ENCODE measurements at places on chromosomes 16 and 17. TPM values are rescaled to one million over a fixed set of nuclear protein-coding genes. Genes with fewer than 3 reads are reported as not detected.

GRCh38 chr16:66278604-66279262, 87.8 kb upstream of the CDH5 start:
- H3K4me1 ChIP-seq, result no peaks in the 10 kb centered on the region
- H3K4me3 ChIP-seq, result no peak overlapping the region
- DNase-seq, result no peak
- H3K27ac ChIP-seq, result no peak overlapping the region
- H3K27me3 ChIP-seq, result no peaks in the 10 kb centered on the region

DNA sequence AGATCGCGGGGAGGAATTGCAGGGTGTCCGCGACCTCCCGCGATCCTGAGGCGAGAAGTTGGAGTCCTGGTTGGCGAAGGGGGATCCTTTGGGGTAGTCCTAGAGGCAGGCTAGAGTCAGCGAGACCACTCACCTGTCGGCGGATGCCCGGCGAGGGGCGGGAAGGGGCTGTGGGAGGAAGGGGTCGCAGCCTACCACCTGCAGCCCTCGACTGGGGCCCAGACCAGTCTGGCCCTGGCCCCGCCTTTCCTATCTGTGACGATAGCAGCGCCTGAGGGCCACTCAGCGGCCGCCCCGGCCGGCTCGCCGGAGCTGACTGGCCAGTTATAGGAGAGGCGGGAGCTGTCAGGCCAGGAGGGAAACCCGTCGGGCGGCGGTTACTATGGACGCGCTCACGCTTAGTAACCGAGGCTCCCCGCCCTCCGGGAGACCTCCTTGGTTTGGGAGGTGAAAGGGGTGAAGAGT, at the start of gene TEKT3:
TSS of gene TEKT3 (minus strand) at position 213 of the 465 bp plus-strand sequence. CDS start 10,012 bp downstream, outside the sequence.
- H3K27me3 ChIP-seq, result peaks cover 1% of the 10 kb centered on the region
- no peaks in the 10 kb centered on the region for H3K36me3 ChIP-seq
- peak within 1 kb of the TSS; percentile 73 for H3K4me3 ChIP-seq
- DNase-seq, result peak; percentile 88

- H3K27ac ChIP-seq, result no peak overlapping the region
- no peak overlapping the region for H3K4me3 ChIP-seq
- no peaks in the 10 kb centered on the region for H3K27me3 ChIP-seq
- no peak for DNase-seq
- H3K4me1 ChIP-seq, result no peaks in the 10 kb centered on the region
Measured at GRCh38 chr16:65697065-65697464, 575.2 kb upstream of the CDH11 start.

DNA sequence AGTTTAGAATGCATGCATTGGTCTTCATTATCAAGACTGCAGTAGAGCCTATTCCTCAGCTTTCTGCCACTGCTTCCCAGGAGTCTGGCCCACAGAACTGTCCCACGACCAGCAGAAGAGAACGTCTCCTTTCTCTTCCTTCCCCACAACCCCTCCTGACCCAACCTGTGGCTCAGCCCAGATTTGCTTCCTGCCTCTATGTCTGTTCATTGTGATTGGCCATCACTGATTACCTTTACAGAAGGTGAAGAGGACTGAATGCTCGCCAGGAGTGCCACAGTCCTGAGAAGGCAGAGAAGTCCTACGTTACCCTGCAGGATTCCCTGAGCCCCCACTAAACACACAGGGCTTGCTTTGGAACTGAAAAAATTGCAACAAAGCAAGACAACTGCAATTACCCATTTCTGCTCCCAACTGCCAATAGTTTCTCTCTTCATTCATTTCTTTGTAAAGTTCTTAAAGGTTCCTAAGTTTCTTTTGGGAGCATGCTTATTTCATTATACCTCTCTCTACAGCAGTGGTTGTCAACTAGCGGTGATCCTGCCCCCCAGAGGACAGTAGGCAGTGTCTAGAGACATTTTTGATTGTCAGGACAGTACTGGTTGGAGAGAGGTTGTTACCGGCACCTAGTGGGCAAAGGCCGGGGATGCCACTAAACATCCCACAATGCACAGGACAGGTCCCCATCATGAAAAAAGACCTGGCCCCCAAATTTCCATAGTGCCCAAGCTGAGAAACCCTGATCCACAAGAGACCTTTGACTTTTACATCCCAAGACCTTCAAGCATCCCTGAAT, 4.5 kb upstream of the NAT9 start:
- no peak for DNase-seq
- H3K4me1 ChIP-seq, result peaks cover 5% of the 10 kb centered on the region
- no peak overlapping the region for H3K27ac ChIP-seq
- no peak overlapping the region for H3K4me3 ChIP-seq
- H3K27me3 ChIP-seq, result no peaks in the 10 kb centered on the region

DNA sequence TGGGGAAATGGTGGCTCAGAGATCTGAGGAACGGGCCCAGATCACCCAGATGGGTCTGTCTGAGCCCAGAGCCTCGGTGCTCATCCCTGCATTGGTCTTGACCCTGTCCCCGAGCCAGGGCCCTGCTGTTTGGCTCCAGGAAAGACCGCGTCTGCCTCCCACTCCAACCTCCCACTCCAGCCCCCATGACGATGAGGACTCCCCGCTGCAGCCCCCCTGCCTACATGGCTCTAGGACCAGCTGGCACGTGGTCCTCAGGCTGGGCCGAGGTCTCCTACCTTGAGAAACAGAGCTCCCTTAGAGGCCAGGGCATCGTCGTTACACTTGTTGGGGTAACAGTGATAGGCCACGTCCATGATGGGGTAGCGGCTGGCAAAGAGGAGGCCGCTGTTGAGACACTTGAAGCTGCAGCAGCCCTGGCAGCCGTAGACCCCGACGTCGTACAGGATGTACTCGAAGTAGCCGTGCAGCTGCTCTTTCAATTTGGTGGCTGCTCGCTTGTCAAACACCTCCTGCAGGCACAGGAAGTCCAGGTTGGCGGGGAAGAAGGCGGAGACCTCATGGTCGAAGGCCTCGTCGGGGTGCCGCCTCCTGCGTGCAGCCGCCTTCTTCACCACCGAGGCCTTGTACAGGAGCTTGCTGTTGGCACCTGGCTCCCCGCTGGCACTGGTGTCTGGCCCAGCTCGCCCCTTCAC, 59.9 kb downstream of the PRMT7 start:
- DNase-seq, result no peak
- H3K27me3 ChIP-seq, result no peaks in the 10 kb centered on the region
- H3K36me3 ChIP-seq, result no peaks in the 10 kb centered on the region
- H3K4me1 ChIP-seq, result no peaks in the 10 kb centered on the region

- no peak overlapping the region for H3K4me3 ChIP-seq
- no peaks in the 10 kb centered on the region for H3K27me3 ChIP-seq
- H3K4me1 ChIP-seq, result peaks cover 52% of the 10 kb centered on the region
- H3K36me3 ChIP-seq, result peaks cover 26% of the 10 kb centered on the region
Measured at GRCh38 chr16:70572050-70572925, 48.7 kb downstream of the SF3B3 start.

Gene ENPP7
- 0.04 TPM for polyA plus RNA-seq

DNA sequence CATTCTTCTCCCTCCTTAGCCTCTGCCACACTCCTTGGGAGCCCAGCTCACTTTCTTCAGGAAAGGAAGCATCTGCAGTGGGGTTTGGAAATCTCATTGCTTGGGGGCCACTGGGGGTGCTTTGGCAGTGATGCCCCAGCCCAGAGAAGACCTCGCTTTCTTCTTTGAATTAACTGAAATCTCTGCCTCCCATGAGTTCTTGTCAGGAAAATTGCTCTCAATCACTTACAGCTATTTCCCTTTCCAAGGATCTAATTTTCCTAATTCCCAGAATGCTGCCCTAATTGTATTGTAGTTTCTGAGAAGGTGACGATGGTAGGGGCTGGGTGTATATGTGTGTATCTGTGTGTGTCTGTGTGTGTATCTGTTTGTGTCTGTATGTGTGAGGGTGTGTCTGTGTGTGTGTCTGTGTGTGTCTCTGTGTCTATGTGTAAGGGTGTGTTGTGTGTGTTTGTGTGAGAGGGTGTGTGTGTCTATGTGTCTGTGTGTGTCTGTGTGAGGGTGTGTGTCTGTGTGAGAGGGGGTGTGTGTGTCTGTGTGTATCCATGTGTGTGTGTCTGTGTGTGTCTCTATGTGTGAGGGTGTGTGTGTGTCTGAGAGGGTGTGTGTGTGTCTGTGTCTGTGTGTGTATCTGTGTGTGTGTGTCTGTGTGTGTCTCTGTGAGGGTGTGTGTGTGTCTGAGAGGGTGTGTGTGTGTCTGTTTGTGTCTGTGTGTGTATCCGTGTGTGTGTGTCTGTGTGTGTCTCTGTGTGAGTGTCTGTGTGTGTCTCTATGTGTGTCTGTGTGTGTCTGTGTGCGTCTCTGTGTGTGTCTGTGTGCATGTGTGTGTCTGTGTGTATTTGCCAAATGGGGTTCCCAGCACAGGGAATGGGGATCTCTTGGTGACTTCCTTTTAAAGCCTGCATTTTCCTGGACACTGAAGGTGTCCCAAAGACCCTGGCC, 83.5 kb upstream of the DNAJA2 start:
- no peak overlapping the region for H3K4me3 ChIP-seq
- no peak for DNase-seq
- no peak overlapping the region for H3K27ac ChIP-seq
- H3K4me1 ChIP-seq, result no peaks in the 10 kb centered on the region
- peaks cover 11% of the 10 kb centered on the region for H3K27me3 ChIP-seq

Gene HCRT
- not detected for polyA plus RNA-seq

- H3K27me3 ChIP-seq, result no peaks in the 10 kb centered on the region
- no peaks in the 10 kb centered on the region for H3K4me1 ChIP-seq
- H3K4me3 ChIP-seq, result peak overlapping the region; percentile 82
- DNase-seq, result no peak
Measured at GRCh38 chr17:4703330-4703691, 626 bp downstream of the PELP1 start.

Gene GPRC5C
- 47.7 TPM for polyA plus RNA-seq

DNA sequence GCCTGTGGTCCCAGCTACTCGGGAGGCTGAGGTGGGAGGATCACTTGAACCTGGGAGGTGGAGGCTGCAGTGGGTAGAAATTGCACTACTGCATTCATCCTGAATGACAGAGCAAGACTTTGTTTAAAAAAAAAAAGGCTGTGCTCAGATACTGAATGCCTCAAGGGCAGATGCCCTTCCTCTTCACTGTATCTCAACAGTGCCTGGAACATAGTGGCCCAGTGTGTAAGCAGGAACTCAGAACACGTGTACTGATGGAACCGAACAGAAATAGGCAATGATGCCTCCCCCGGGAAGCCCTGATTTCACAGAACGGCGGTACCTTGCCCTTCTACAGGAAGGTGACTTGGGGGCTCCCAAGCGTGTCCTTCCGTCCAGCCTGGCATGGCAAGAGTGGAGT, 46.8 kb downstream of the PLXDC1 start:
- H3K36me3 ChIP-seq, result no peaks in the 10 kb centered on the region
- H3K4me3 ChIP-seq, result no peak overlapping the region
- no peaks in the 10 kb centered on the region for H3K4me1 ChIP-seq
- no peak for DNase-seq
- H3K27ac ChIP-seq, result no peak overlapping the region
- H3K27me3 ChIP-seq, result no peaks in the 10 kb centered on the region

Gene GUCY2D
- not detected for polyA plus RNA-seq

GRCh38 chr17:38605841-38606645, at the start of gene SRCIN1:
Gene SRCIN1, minus strand, starts transcription at chr17:38605952. Its CDS starts 247 bp downstream, at chr17:38605705.
- H3K4me1 ChIP-seq, result peaks cover 9% of the 10 kb centered on the region
- no peaks in the 10 kb centered on the region for H3K36me3 ChIP-seq
- H3K27me3 ChIP-seq, result peaks cover 68% of the 10 kb centered on the region
- peak; percentile 70 for DNase-seq

DNA sequence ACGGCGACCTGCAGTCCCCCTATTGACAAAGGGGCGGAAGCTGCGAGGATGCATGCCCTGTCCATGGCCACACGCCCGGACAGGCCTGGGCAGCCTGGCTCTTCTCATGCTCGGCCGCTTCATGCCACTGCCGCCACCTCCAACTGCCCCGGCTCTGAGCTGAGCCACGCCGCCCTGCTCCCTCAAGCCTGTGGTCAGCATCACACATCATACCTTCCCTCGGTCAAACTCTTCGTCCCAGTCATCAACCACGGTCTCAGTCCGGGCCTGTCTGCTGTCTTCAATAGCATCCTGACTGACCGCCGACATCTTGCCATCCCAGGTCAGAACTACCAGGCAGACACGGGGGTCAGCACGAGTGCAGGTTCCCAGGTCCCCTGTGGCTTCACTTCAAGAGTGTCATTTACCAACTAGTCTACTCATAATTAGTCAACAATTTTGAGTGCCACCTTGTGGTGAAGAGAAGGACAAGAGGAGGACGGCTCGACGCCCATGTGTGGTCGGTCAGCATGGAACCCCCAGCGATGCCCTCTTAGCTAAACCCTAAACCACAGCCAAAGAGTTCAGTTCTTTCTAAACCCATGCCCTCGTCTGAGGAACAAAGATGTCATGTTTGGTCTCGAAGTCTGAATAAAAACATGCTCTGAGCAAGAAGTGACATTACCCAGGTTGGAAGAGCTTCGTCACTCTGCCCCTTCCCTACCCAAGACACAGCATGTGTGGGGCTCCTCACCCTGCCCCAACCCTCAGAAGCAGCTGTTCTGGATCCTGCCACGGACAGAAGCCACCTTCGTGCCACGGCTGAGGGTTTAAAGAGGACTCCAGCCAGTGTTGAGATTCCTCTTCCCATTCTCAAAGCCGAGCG, 16.9 kb upstream of the CYTH1 start:
- DNase-seq, result no peak
- H3K4me1 ChIP-seq, result peaks cover 47% of the 10 kb centered on the region

Gene OSBPL7
- 1.7 TPM for polyA plus RNA-seq

GRCh38 chr17:3773511-3773910, 27.5 kb downstream of the ITGAE start:
- H3K36me3 ChIP-seq, result no peaks in the 10 kb centered on the region
- H3K4me3 ChIP-seq, result no peak overlapping the region
- H3K4me1 ChIP-seq, result no peaks in the 10 kb centered on the region
- DNase-seq, result no peak

GRCh38 chr16:67268136-67268579, 11.2 kb upstream of the PLEKHG4 start:
- no peaks in the 10 kb centered on the region for H3K36me3 ChIP-seq
- H3K27ac ChIP-seq, result no peak overlapping the region
- peak; percentile 66 for DNase-seq
- no peaks in the 10 kb centered on the region for H3K4me1 ChIP-seq

DNA sequence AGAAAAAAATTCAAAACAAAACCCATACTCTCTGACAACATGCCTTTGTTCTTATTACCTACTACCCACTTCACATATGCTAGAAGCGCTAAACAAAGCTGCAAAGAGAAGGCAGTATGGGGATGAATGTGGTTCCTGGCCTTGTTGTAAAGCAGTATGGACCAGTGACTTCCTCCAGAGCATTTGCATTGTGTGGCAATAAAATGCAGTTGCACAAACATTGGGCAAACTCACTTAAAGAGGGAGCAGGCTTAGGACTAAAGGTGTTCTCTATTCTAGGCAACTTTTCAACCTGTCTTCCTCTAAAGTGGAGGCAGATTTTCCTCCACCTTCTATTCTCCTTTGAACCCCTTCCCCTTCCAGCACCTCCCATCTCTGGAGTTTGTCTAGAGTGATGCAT, 17.1 kb downstream of the TMIGD1 start:
- no peaks in the 10 kb centered on the region for H3K27me3 ChIP-seq
- no peaks in the 10 kb centered on the region for H3K36me3 ChIP-seq
- H3K4me3 ChIP-seq, result no peak overlapping the region
- no peaks in the 10 kb centered on the region for H3K4me1 ChIP-seq
- no peak overlapping the region for H3K27ac ChIP-seq

Measured in psoas muscle (tissue), 8 donors.